Mesothelial cell of epicardium (in vitro differentiated cells): ENCODE measurements at places on chromosomes 6 and 20. TPM values are rescaled to one million over a fixed set of nuclear protein-coding genes. Genes with fewer than 3 reads are reported as not detected.

The ARMH2 gene
- not detected in 3 replicates for total RNA-seq

GRCh38 chr20:31676609-31676989, 38.9 kb downstream of the COX4I2 start:
- no peak for DNase-seq

GRCh38 chr6:99612551-99613408, 6.1 kb downstream of the PRDM13 start:
- no peak for DNase-seq

The COL12A1 gene
- 10.5 to 12.5 TPM (median 11.3 TPM) in 3 replicates for total RNA-seq

- no peak for DNase-seq
Measured at GRCh38 chr6:42093582-42094329, 43.4 kb downstream of the TAF8 start.

DNA sequence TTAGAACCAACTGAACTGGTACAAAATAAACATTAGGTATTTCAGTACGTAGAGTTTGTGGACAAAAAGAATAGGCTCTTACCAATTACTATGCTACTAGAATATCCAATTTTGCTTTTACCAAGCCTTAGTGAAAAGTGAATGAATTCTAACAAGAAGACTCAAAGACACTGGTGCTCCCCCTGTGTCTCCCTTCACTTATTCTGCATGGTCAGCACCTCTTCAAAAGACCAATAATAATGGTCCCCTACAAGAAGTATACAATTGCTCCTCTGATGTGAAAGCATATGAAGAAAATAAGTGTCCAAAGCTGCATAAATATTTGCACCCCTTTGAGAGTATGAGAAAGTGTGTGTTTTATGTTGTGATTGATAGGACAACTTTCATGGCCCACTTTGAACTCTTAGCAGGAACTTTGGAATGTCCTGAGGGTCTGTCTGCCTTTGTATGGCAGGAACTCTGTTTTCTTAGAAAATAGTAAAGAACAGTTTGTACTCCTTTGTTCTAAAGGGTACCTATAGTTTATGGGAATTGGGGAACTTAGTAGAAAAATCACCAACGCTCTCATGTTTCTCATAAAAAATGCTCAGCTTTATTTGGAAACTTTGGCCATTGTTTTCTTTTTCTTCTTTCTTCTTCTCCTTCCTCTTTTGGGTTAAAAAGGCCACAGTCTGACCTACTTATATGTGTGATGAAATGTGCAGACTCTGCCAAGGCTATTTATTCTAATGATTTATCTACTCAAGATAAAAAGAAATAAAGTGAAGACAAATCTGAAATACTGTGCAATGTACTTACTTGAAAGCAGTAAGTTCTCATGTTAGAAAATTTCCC, 352.4 kb downstream of the LAMA2 start:
- DNase-seq, result no peak

- no peak for DNase-seq
Measured at GRCh38 chr6:158149641-158150040, 18.4 kb downstream of the SERAC1 start.

The TFAP2A gene
- total RNA-seq, result 62.4 to 63.5 TPM (median 63.4 TPM) in 3 replicates

GRCh38 chr6:14035071-14035847, 82.3 kb upstream of the CD83 start:
- DNase-seq, result no peak

The TGM3 gene
- 0.11 to 0.24 TPM (median 0.13 TPM) in 3 replicates for total RNA-seq

DNA sequence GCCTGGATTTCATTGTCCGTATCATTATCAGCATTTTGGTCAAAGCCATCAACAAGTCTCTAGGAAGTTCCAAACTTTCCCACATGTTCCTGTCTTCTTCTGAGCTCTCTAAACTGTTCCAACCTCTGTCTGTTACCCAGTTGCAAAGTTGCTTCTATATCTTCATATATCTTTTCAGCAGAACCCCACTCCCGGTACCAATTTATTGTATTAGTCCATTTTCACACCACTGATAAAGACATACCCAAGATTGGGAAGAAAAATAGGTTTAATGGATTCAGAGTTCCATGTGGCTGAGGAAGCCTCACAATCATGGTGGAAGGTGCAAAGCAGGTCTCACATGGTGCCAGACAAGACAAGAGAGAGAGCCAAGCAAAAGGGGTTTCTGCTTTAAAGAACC, 293.2 kb downstream of the EPM2A start:
- no peak for DNase-seq

GRCh38 chr6:31701666-31702404, 1.3 kb downstream of the ABHD16A start:
- no peak for DNase-seq

GRCh38 chr6:93749191-93749590, 329.8 kb upstream of the EPHA7 start:
- DNase-seq, result no peak

DNA sequence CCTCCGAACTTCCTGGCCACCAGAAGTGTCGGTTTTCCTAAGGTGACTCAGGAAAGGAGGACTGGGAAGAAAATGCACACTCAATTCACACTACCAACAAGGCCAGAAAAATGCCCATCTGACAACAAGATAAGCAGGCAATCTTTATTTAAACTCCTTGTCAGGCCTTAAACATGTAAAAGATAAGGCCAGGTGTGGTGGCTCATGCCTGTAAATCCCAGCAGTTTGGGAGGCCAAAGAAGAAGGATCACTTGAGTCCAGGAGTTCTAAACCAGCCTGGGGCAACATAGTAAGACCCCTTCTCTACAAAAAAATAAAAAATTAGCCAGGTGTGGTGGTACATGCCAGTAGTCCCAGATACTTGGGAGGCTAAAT, 7.6 kb upstream of the ID1 start:
- DNase-seq, result no peak

- peak; percentile 65 for DNase-seq
Measured at GRCh38 chr6:84033523-84034451, at the start of gene MRAP2. TSS of gene MRAP2 (plus strand) at chr6:84033772. CDS start at chr6:84055319, 21,547 bp downstream.

DNA sequence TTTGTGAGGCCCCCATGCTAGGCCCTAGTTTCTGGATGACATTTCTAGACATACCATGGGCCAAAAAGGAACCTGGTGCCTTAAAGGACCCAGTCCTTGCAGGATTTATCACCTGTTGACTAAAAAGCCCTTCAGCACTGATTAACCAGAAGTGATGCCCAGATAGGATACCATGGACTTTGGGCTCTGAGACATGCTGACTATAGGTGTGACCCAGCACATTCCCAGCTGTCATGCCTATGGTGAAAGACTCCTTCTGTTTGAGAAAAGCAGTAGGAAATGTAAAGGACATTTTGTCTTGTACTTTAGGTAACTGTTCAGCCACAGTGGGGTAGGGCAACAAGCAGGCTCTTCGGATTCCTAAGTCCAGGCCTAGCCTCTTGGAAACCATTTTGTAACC, 724.2 kb downstream of the CD109 start:
- DNase-seq, result no peak

- DNase-seq, result no peak
Measured at GRCh38 chr20:62378215-62378614, 8.7 kb upstream of the RPS21 start.

DNA sequence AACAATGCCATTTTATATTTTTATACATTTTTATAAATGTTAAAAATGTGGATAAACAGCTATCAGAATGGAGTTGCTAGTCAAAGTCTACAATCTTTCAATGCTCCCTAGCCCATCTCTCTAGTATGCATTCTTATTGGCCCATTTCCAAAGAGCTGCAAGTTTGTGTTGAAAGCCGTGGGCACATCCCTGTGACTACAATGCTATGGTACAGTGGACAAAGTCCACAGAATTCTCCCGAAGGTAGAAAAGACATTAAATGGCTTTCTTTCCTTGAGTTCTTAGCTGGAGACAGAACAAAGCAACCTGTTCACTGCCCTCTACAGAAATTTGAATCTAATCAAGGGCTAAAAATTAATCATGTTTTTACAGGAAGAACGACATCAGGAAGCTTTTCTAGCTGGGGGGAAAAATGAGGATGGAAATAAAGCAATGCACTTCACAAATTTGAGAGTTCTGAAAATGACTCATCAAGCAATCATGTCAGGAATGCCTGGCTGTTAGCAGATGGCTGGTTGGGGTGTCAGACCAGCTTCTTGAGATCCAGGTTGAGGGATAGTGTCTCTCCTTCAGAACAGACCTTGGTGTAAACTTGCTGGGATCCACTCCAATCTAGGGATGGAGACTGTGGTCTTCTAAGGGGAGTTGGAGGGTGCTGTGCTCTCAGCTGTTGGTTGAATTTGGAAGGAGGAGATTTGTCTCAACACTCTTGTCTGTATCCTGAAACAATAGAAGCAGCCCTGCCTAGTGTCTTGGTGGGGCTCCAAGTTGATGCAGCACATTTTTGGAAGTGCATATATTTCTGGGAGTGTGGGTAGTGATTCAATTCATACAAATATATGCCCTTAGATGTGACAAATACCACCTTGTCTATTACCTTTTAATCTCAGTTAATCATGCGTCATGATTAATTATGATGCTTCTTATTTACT, 143.4 kb upstream of the PHACTR1 start:
- DNase-seq, result no peak

DNA sequence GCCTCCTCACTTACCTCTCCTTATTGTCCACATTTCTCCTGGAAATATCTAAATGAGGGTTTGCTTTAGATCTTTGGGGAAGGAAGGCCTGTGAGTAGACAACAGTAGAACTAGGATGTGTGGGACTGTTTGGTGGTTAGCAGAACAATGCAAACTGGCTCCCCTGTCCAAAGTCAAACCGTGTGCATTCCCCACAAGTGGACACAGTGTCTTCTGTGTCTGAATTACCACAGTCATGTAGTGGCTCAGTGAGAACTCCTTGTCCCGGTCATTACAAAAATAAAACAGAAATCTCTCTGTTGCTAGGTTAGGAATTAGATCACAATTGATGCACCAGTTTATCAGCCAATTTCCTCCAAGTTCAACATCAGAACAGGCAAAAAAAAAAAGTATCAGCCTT, 455 bp upstream of the ADGRF4 start:
- no peak for DNase-seq

The PI3 gene
- not detected in 3 replicates for total RNA-seq

The PI16 gene
- not detected in 3 replicates for total RNA-seq

The VGLL2 gene
- not detected in 3 replicates for total RNA-seq

DNA sequence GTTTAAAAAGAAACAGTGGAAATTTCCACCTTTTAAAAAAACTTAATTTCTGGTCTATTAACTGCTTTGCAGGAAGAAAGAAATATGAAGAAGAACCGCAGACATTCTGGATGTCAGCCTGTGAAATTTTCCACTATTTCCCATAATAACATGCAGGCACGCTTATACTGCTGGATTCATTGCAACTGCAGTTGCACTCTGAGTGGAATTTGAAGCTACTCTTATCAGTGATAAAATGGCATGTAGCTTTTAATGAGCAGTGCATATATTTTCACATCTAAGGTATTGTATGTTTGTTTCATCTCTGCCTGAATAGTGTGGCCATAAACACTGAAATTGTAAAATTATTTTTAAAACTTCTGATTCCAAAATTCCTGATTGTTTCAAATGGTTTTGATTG, 28.2 kb downstream of the NCOA3 start:
- no peak for DNase-seq

DNA sequence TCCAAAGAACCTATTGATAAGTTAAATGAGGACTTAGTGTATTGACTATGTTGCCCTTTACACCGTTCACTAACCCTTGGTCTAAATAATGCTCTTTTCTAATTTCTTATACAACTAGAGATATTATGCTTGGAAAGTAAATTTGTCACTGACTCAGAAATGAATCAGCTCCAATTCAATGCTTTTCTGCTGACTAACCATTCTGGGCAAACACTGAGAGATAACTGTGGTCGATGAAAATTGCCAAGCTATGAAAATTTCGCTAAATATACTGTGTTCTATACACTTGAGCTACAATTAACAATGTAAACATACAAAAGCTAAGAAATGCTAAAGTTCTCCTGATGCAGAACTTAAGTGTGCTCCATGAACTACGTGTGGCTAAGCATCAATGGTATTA, 23.1 kb upstream of the FBXO9 start:
- no peak for DNase-seq

GRCh38 chr6:134035823-134036296, 16.6 kb downstream of the SLC2A12 start:
- no peak for DNase-seq

The GNAS-AS1 gene
- total RNA-seq, result 5.8 to 6.3 TPM (median 5.9 TPM) in 3 replicates

DNA sequence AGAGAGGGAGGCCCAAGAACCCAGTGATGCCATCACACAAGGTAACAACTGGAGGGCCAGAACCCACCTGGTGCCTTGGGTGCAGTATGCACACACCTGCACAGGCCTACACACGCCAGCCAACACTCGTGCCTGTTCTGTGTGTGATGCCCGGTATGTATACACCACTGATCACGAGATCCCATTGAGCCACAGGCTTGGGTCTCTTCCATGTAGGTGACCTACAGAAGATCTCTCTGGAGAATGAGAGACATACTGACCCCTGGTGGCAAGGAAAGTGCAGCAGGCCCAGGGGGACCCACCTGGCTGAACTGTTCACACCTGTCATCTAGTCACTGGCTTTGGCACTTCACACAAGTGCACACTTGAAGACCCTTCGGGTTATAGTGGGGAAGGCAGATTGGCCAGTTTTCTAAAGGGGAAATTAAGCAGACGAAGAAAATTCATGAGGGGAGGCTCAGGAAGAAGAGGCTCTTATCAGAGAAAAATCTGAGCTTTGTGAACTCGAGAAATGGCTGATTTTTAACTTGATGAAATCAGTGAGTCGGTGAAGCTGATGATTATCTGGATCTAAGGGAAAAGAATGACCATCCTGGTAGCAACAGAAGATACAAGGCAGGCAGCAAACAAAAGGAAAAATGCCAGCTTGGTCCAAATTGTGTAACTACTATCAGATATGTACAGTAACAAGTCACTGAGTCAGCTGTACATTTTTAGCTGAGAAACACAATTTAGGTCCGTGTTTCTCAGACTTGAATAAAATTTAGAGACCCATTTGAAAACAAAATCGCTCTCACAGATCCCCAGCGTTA, 69.1 kb upstream of the PBOV1 start:
- DNase-seq, result no peak

The MOG gene
- total RNA-seq, result 0.65 to 1.4 TPM (median 0.82 TPM) in 3 replicates

The EDN3 gene
- 17.4 to 19.0 TPM (median 17.6 TPM) in 3 replicates for total RNA-seq

GRCh38 chr20:51542571-51543421, at the start of gene NFATC2:
TSS of gene NFATC2 (minus strand) at chr20:51542719. CDS start at chr20:51542499, 220 bp downstream.
- DNase-seq, result no peak

DNA sequence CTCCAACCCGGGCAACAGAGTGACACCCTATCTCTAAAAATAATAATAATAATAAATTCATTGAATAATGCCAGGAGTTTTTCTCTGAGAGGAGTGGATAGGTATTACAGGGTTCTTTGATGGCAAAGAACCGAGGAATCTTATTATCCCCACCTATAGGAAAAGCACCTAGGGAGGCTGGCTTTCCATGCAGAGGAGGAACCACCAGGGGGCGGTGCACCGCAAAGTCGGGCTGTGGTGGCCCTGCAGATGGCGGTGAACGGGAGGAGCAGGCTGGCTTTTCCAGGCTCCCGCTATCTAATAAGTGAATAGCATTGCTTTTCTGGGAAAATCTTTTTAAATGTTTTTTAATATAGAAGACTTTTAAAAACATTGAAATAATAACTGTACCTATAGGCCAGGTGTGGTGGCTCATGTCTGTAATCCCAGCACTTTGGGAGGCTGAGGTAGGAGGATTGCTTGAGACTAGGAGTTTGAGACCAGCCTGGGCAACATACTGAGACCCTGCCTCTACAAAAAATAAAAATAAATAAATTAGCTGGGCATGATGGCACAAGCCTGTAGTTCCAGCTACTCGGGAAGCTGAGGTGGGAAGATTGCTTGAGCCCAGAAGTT, 864.2 kb downstream of the KIF16B start:
- no peak for DNase-seq

The TSPO2 gene
- total RNA-seq, result not detected in 3 replicates
